ENCODE measurements at places on chromosomes 2 and 18. TPM values are rescaled to one million over a fixed set of nuclear protein-coding genes. Genes with fewer than 3 reads are reported as not detected.
A peak's percentile ranks its signal among the peaks of the same experiment; 100 is the strongest.

DNA sequence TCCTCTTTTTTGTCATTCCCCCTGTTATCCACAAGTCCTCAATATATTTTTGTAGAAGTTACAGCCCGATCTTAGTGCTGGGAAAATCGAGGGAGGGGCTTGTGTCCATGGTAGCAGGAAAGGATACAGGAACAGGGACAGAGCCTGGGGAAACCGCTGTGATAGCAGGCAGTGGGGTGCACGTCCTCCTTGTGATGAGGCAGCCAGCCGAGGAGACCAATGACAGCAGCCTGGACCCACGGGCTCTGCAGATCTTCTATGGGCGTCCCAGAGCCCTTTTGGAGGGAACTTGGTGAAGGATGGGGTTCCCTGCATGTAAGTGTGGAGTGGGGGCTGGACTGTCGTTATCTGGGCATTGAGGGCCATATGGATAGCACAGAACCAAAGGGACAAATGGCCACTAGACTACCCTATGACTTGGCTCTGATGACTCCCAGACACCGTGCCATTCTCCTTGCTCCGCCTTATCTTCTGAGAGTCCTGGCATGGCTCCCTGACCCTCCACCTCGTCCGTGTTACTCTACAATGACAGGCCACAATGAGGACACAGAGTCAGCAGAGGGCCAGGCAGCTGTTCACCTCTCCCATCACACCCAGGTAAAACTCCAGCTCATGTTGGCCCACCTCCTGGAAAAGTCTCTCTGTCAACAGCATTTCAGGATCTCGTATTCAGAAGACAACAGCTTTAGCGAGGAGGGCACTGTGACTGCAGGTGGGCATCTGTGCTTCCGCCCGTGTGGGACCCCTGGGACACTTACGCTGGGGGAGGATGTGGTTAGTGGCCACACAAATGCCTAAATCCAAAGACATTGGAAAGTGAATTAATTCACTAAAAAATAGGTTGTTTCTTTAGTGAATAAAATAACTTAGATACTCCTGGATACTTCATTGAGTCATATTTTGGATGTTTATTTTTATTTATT lies 100.1 kb downstream of the VAPA start:
- no peak for DNase-seq

Gene ONECUT2
- 1.3 TPM for total RNA-seq

Gene APCDD1
- total RNA-seq: 5.3 TPM

Gene SULT1C4
- not detected for total RNA-seq

DNA sequence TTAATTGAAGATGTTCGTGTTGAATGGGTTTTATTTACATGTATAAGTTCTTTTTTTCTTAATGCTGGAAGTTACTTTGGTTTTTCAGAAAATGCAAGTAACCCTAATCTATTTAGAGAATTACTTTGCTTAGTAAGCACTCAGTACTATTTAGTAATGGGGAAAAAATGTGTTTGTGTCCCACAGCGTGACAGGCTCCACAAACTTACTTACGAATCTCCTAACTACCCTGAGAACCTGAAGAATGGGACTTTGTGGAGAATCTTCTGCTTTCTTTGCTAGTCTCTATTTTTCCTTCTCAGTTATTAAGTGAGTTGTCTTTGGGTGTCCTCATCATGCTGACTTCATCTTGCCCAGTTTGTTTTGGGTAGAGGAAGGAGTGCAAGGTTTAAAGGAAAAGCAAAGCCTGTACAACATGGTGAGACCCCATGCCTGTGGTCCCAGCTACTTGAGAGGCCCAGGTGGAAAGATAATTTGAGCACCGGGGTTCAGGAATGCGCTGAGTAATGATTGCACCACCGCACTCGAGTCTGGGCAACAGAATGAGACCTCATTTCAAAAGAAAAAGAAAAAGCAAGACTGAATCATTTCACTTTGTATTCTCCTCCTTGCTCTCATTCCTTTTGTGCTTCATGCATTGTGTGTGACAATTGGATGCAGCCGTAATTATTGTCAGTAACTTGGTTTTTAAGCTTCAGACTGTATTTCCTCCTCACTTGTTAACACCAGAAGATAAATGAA lies 10.2 kb downstream of the NEDD4L start:
- peak; percentile 35 for DNase-seq

- DNase-seq: no peak
These were observed 165.6 kb downstream of the SMAD7 start for GRCh38 chr18:48785091-48785614.

Gene CDH7
- 5.7 TPM for total RNA-seq
